A549 (cell line): ENCODE measurements at places on chromosomes 13 and 19. TPM values are rescaled to one million over a fixed set of nuclear protein-coding genes. Genes with fewer than 3 reads are reported as not detected.

The TMEM221 gene
- 0.52 to 0.90 TPM (median 0.62 TPM) in 3 replicates for polyA plus RNA-seq

The KLK2 gene
- polyA plus RNA-seq: 0.14 to 0.36 TPM (median 0.21 TPM) in 3 replicates

The SLC17A7 gene
- 0.35 to 0.44 TPM (median 0.39 TPM) in 3 replicates for polyA plus RNA-seq

The ACP5 gene
- not detected in 3 replicates for polyA plus RNA-seq

The KATNAL1 gene
- polyA plus RNA-seq: 7.7 to 8.6 TPM (median 7.9 TPM) in 3 replicates

The ZNF541 gene
- not detected in 3 replicates for polyA plus RNA-seq

The PRR22 gene
- 2.0 to 2.3 TPM (median 2.2 TPM) in 3 replicates for polyA plus RNA-seq

The OR7D4 gene
- polyA plus RNA-seq: not detected in 3 replicates

The ENOX1 gene
- 0.28 to 0.33 TPM (median 0.28 TPM) in 3 replicates for polyA plus RNA-seq

The PCDH17 gene
- 0.01 TPM in 1 of 3 replicates, not detected in the others for polyA plus RNA-seq

The GRK1 gene
- polyA plus RNA-seq: not detected in 3 replicates

The UQCRFS1 gene
- polyA plus RNA-seq: 105 to 111 TPM (median 109 TPM) in 3 replicates

The FAM98C gene
- polyA plus RNA-seq: 19.5 to 20.4 TPM (median 20.1 TPM) in 3 replicates

The XAB2 gene
- polyA plus RNA-seq: 21.2 to 22.2 TPM (median 21.6 TPM) in 3 replicates

The KISS1R gene
- 0.18 to 0.79 TPM (median 0.38 TPM) in 3 replicates for polyA plus RNA-seq

The BCAM gene
- 77.5 to 102 TPM (median 88.1 TPM) in 3 replicates for polyA plus RNA-seq

The C5AR1 gene
- 1.4 to 1.6 TPM (median 1.5 TPM) in 3 replicates for polyA plus RNA-seq

The MEDAG gene
- polyA plus RNA-seq: 0.05 to 0.21 TPM (median 0.09 TPM) in 3 replicates

The PODNL1 gene
- polyA plus RNA-seq: 1.1 to 1.8 TPM (median 1.3 TPM) in 3 replicates

The MYH14 gene
- 6.4 to 7.0 TPM (median 6.5 TPM) in 3 replicates for polyA plus RNA-seq

The SYNGR4 gene
- 2.5 to 4.4 TPM (median 2.9 TPM) in 3 replicates for polyA plus RNA-seq

The ZNF587B gene
- 13.2 to 15.8 TPM (median 14.1 TPM) in 3 replicates for polyA plus RNA-seq

The PSG3 gene
- not detected in 3 replicates for polyA plus RNA-seq

The ZNF227 gene
- polyA plus RNA-seq: 10.1 to 10.4 TPM (median 10.1 TPM) in 3 replicates

The KLF1 gene
- not detected in 3 replicates for polyA plus RNA-seq

The RNF225 gene
- polyA plus RNA-seq: not detected in 3 replicates

The ZNF582 gene
- 1.0 to 1.5 TPM (median 1.1 TPM) in 3 replicates for polyA plus RNA-seq

The VAV1 gene
- polyA plus RNA-seq: 7.5 to 9.5 TPM (median 8.5 TPM) in 3 replicates

The CD79A gene
- 0.29 to 0.54 TPM (median 0.29 TPM) in 3 replicates for polyA plus RNA-seq

The MBD3L2 gene
- polyA plus RNA-seq: not detected in 3 replicates

The CA11 gene
- polyA plus RNA-seq: 12.8 to 21.0 TPM (median 17.5 TPM) in 3 replicates

The IGFL2 gene
- 0.21 to 1.4 TPM (median 1.1 TPM) in 3 replicates for polyA plus RNA-seq

The COL4A2 gene
- 112 to 122 TPM (median 119 TPM) in 3 replicates for polyA plus RNA-seq

The PLIN5 gene
- 0.08 to 0.11 TPM in 2 of 3 replicates, not detected in the other for polyA plus RNA-seq

The PABPC3 gene
- 0.20 to 0.34 TPM (median 0.22 TPM) in 3 replicates for polyA plus RNA-seq

The SLC15A1 gene
- polyA plus RNA-seq: 0.04 to 0.05 TPM in 2 of 3 replicates, not detected in the other

The INSL3 gene
- polyA plus RNA-seq: 0.25 to 0.32 TPM (median 0.28 TPM) in 3 replicates

The ZNF730 gene
- polyA plus RNA-seq: not detected in 3 replicates

The CCNA1 gene
- 0.05 TPM in 1 of 3 replicates, not detected in the others for polyA plus RNA-seq

The CYP2F1 gene
- not detected in 3 replicates for polyA plus RNA-seq

The ZNF460 gene
- polyA plus RNA-seq: 0.50 to 0.63 TPM (median 0.58 TPM) in 3 replicates

The KLK1 gene
- polyA plus RNA-seq: not detected in 3 replicates

The ATCAY gene
- 0.03 to 0.24 TPM in 2 of 3 replicates, not detected in the other for polyA plus RNA-seq

The ZNF534 gene
- not detected in 3 replicates for polyA plus RNA-seq

The SPRED3 gene
- polyA plus RNA-seq: 2.6 to 3.6 TPM (median 2.8 TPM) in 3 replicates

The SCEL gene
- polyA plus RNA-seq: 0.06 to 0.17 TPM (median 0.17 TPM) in 3 replicates

The OXGR1 gene
- polyA plus RNA-seq: not detected in 3 replicates

The MUC16 gene
- 0.01 to 0.03 TPM in 2 of 3 replicates, not detected in the other for polyA plus RNA-seq

The CD177 gene
- polyA plus RNA-seq: 0.05 to 0.09 TPM in 2 of 3 replicates, not detected in the other

The ZNF865 gene
- 7.1 to 7.9 TPM (median 7.8 TPM) in 3 replicates for polyA plus RNA-seq

The CD33 gene
- polyA plus RNA-seq: 0.13 TPM in 1 of 3 replicates, not detected in the others

The PEG3 gene
- polyA plus RNA-seq: not detected in 3 replicates

The ACER1 gene
- not detected in 3 replicates for polyA plus RNA-seq

The PEX11G gene
- 1.8 to 2.9 TPM (median 1.9 TPM) in 3 replicates for polyA plus RNA-seq

The PSG2 gene
- not detected in 3 replicates for polyA plus RNA-seq

The XRCC1 gene
- 55.1 to 62.3 TPM (median 55.2 TPM) in 3 replicates for polyA plus RNA-seq

The COL4A1 gene
- polyA plus RNA-seq: 70.9 to 71.4 TPM (median 71.3 TPM) in 3 replicates

The ZNF71 gene
- polyA plus RNA-seq: 6.9 to 8.1 TPM (median 7.9 TPM) in 3 replicates
